T-helper 1 cell treated with Interleukin-12 subunit alpha and Interleukin-12 subunit beta and Interleukin-4 antibody, amounts not matched to agents 30 ng/mL and 1 ng/mL, for 36 hours (primary cell): ENCODE measurements at places on chromosomes 2 and 18. TPM values are rescaled to one million over a fixed set of nuclear protein-coding genes. Genes with fewer than 3 reads are reported as not detected.

Gene RIT2
- not detected in 2 replicates for total RNA-seq

Gene MAP3K20
- 16.8 and 20.6 TPM in 2 replicates for total RNA-seq

Gene IL36B
- not detected in 2 replicates for total RNA-seq

Gene FRZB
- total RNA-seq: not detected in 2 replicates

Gene SMIM21
- not detected in 2 replicates for total RNA-seq

Gene TMEM169
- 2.1 and 3.8 TPM in 2 replicates for total RNA-seq

Gene UPP2
- 0.07 TPM in 1 of 2 replicates, not detected in the other for total RNA-seq

Gene CNGA3
- total RNA-seq: not detected in 2 replicates

Gene DDX1
- total RNA-seq: 66.0 and 70.5 TPM in 2 replicates

Gene SCYGR4
- not detected in 2 replicates for total RNA-seq

Gene TFCP2L1
- total RNA-seq: not detected in 2 replicates

Gene CTAGE1
- not detected in 2 replicates for total RNA-seq

Gene LINC00305
- total RNA-seq: not detected in 2 replicates

Gene CPO
- total RNA-seq: not detected in 2 replicates

Gene CCDC85A
- total RNA-seq: not detected in 2 replicates

Gene PLCD4
- 0.49 and 0.64 TPM in 2 replicates for total RNA-seq

Gene SPATA3
- not detected in 2 replicates for total RNA-seq

Gene MAL
- total RNA-seq: 791 and 797 TPM in 2 replicates

Gene ALLC
- not detected in 2 replicates for total RNA-seq

Gene PROM2
- 0.78 and 1.4 TPM in 2 replicates for total RNA-seq

Gene TMEM178A
- not detected in 2 replicates for total RNA-seq

Gene TEX44
- total RNA-seq: not detected in 2 replicates

Gene LDLRAD4
- 23.7 and 24.7 TPM in 2 replicates for total RNA-seq

Gene ANKRD62
- not detected in 2 replicates for total RNA-seq

Gene NT5DC4
- total RNA-seq: 0.17 TPM in 1 of 2 replicates, not detected in the other

Gene TRABD2A
- total RNA-seq: 65.2 and 66.6 TPM in 2 replicates

Gene SKA1
- 23.7 and 27.0 TPM in 2 replicates for total RNA-seq

Gene SP110
- 152 and 167 TPM in 2 replicates for total RNA-seq

Gene TMEM163
- total RNA-seq: 0.29 and 0.76 TPM in 2 replicates

Gene HNMT
- total RNA-seq: not detected in 2 replicates
